Left colon (tissue), 2 donors: ENCODE measurements at places on chromosomes 6 and 20.

GRCh38 chr6:165692106-165692653, 29.1 kb upstream of the PDE10A start:
- DNase-seq: no peak

GRCh38 chr20:11549172-11550103, 368.3 kb upstream of the BTBD3 start:
- DNase-seq: no peak

GRCh38 chr6:137216875-137217553, 2.2 kb downstream of the IFNGR1 start:
- no peak for DNase-seq

- DNase-seq: no peak
Observed at GRCh38 chr6:94074764-94075163, 655.4 kb upstream of the EPHA7 start.

DNA sequence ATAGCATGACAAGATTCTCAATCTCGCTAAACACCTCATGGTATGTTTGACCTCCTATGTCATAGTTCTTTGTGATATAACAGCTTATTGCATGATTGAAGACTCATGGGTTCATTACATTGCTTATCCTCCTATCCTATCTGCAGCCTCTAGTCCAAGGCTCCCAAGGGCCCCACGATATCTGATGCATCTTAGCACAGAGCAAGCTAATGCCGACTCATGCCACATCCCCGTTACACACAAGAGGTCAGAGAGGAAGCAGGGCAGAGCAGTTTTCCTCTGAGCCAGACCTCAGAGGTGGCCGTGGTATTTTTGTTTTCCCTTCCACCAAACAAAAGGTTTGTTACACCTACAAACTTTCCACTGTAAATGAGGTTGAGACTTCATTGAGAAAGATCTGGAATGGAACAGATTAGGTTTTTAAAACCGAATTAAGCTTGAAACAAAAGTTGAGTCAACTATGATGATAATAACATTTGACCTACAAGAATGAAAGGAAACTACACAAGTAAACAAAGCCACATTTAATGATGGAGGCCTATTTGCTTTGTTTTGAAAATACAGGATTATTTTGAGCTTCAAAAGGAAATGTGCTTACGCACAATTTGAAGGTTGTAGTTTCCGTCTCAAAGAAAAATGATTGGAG, 133.9 kb upstream of the MYLIP start:
- no peak for DNase-seq

- no peak for DNase-seq
Observed at GRCh38 chr6:111486921-111487320, 3.9 kb upstream of the REV3L start.

- DNase-seq: no peak
Observed at GRCh38 chr20:300345-300990, 3.1 kb downstream of the ZCCHC3 start.

- no peak for DNase-seq
Observed at GRCh38 chr6:28884423-28885131, 39.2 kb downstream of the TRIM27 start.

DNA sequence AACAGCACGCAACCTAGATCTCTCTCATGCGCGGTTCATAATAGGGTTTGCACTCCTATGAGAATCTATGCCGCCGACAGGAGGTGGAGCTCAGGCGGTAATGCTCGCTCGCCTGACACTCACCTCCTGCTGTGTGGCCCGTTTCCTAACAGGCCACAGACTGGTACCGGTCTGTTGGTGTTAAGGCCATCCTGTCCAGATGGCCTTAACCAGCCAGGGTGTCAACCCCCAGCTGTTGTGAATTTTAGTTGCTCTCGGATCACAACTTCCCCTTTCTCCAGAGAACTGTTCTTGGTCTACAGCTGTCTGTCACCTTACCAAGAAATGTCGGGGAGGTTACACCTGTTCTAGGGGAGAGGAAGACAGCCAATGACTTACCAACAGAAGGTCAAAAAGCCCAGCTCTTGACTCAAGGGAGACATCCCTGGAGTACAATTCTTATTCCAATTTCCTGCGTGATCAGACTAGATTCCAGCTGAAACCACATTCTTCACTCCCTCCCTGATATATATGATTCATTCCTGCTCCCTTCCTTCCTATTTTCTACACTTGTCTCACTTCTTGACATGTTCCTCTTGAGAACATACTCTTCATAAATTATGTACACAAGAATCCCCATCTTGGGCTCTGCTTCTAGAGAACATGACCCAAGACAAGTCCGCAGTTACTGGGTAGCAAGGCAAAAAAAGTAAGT, 23.1 kb upstream of the DNAAF9 start:
- DNase-seq: no peak

DNA sequence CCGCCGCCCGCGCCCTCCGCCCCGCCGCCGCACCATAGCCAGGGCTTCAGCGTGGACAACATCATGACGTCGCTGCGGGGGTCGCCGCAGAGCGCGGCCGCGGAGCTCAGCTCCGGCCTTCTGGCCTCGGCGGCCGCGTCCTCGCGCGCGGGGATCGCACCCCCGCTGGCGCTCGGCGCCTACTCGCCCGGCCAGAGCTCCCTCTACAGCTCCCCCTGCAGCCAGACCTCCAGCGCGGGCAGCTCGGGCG, 1.5 kb downstream of the FOXC1 start:
- no peak for DNase-seq
